Activated CD4-positive, CD25-positive, alpha-beta regulatory T cell treated with anti-CD3 and anti-CD28 coated beads, Interleukin-2, amount 50 U/mL, for 24 hours (primary cell): ENCODE measurements at places on chromosomes 16 and 17.

GRCh38 chr17:47847341-47848197, 3.4 kb downstream of the SP6 start:
- ATAC-seq: no peak

DNA sequence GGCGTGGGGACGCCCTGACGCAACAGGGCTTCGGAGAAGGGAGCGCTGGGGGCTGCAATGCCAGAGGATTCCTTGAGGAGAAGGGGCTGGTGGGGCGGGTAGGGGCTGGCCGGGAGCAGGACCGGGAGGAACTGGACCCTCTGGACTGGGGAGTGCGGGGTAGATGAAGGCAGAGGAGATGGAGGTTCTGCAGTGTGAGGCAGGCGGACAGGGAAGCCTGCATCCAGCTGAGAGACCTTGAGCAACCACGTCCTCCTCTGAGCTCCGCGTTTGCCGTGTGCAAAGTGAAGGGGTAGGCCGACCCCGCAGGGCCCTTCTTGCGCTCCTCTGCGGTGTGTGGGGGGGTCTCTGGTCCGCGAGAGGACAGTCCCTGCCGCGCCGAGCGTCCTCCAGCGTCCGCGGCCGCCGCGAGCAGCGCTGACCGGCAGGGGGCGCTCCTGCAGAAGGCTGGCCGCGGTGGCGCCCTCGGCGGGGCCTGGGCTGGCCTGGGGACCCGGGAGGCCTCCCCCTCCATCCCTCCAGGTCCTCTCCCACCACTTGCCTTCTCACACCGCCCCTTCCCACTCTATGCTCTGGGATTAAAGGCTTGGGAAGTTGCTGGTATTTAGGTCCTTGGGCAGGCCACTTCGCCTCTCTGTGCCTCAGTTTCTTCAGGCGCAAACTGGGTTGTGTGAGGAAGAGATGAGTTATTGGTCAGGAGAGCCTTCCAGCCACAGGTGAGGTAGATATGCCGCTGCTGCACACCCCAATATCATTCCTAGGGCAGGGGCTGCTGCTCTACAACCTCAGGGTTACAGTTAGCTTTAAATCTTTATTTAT, 9.6 kb upstream of the WNT9B start:
- ATAC-seq: no peak

DNA sequence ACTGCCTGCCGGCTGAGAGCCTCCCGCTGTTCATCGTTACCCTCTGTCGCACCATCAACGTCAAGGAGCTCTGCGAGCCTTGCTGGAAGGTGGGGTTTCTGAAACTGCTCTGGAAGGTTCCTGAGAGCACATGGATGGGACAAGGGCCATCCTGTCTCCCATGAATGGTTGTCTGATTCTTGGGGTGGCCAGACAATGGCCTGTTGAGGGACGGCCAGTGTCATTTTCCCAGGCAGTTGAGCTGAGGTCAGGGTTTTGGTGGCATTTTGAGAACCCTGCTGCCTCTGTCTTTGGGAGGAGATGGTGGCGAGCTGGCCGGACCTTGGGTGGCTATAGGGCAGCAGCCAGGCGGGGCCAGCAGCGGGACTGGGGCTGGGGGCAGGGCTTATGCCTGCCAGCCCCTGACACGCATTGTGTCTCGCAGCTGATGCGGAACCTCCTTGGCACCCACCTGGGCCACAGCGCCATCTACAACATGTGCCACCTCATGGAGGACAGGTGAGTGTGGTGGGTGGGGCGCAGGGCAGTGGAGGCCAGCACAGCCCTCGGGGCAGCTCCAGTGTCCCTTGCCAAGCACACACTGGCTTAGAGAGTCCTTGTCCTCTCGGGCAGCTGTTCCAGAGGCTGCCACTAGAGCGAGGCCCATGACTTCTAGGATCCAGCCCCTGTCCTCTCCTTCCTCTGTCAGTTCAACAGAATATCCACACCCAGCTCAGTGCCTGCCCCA, 9.1 kb downstream of the TSC2 start:
- peak; percentile 33 for ATAC-seq

- ATAC-seq: no peak
Measured at GRCh38 chr16:48546774-48547173, 63.2 kb downstream of the N4BP1 start.

DNA sequence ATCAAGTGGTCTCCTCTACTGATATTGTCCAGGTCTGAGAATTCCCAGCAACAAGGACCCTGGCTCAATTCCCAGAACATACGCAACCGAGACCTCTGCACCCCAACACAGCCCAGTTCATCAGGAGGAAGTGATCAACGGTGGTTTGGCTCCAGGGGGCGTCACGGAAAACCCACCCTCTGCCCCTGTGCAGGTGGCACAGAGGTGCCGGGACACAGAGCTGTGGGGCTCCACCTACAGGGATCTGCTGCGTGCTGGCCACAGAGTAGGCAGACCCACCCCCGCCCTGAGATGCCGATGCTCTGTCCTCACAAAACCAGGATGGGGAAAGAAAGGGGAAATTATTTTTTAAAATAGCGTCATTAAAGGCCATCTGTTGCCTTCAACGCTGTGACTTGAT, 69.6 kb downstream of the LMF1 start:
- no peak for ATAC-seq

DNA sequence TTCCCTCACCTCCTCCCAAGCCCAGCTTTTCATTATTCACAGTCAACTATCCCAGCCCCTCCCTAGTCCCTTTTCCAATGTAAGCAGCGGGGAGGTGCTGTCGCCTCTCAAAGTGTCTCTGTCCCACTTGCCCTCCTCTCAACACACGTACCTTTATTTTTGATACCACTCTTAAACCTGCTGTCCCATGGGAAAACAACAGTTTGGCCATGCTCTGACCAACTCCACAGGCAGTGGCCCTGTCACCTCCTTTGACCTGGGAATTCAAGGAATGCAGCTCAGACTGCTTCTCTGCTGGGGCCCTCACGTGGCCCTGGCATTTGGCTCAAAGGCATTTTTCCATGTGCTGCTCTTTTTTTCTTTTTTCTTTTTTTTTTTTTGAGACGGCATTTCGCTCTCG, 4.2 kb downstream of the LYRM9 start:
- no peak for ATAC-seq
